ENCODE measurements at places on chromosomes 16 and 17.

- DNase-seq, result peak; percentile 28
Measured at GRCh38 chr16:85064186-85064585, 36.6 kb downstream of the KIAA0513 start.

GRCh38 chr17:82517230-82517865, 2.2 kb upstream of the FOXK2 start:
- no peak for DNase-seq

GRCh38 chr16:54073356-54073755, 213.2 kb downstream of the IRX3 start:
- no peak for DNase-seq

DNA sequence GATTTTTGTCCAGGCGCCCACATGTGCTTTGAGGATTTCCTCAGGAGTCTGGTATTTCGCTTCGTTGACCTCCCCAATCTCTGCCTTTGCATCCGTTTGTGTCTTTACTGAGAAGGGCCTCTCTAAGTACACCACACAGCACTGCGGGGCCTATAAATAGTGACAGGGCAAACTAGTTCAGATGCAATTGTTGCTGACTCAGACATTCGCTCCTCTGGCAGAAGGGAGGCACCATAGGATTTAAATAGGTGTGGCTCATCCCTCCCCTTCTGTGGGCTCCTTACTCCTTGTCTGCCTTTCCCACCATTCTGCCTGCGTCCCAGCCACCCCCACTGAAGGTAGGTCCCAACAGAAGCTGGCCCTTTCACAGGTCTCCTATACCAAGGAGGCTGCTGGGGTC, 192.3 kb downstream of the SHISA9 start:
- DNase-seq, result no peak

DNA sequence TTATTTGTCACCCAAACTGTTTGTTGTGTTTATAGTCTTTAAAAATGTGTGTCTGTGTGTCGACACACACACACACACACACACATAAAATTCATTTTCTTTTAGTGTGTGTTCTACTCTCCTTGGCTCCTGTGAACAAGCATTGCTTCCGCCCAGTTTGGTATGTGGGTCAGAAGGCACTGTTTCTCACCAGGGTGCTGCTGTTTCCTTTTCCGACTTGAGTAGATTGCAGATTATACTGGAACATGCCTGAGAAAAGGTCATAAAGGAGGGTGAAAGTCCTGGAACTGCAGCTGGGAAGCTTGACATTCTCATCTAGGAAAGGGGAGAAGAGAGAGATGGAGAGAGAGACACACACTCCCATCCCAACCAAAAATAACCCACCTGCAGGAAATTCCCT, 330.3 kb downstream of the BCAS3 start:
- DNase-seq, result no peak

GRCh38 chr17:57561072-57561861, 183.8 kb downstream of the CCDC182 start:
- DNase-seq, result no peak

DNA sequence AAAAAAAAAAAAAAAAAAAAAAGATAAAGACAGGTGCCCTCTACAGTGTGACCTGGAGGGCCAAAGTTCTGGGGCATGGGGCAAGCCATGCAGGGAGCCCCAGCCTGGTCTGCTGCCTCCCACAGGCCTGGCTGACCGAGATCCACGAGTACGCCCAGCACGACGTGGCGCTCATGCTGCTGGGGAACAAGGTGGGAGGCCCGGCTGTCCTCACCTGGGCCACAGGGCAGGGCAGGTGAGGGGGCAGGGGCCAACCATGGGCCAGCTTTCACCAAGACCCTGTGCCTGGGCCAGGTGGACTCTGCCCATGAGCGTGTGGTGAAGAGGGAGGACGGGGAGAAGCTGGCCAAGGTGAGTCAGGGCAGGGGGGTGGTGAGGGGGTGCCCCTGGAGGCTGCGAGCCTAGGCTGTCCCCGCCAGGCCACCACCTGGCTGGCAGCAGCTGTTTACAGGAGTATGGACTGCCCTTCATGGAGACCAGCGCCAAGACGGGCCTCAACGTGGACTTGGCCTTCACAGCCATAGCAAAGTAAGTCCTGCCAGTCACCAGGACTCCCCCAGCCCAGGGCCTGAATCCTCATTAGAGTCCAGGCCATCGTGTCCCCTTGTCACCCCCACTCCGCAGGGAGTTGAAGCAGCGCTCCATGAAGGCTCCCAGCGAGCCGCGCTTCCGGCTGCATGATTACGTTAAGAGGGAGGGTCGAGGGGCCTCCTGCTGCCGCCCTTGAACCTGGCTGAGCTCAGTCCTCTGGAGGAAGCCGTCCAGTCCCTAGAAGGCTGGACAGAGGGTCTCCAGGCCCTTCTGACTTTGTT, 2.7 kb upstream of the TRAF7 start:
- DNase-seq, result peak; percentile 17

- no peak for DNase-seq
Measured at GRCh38 chr17:2059547-2060384, 4.9 kb downstream of the HIC1 start.

DNA sequence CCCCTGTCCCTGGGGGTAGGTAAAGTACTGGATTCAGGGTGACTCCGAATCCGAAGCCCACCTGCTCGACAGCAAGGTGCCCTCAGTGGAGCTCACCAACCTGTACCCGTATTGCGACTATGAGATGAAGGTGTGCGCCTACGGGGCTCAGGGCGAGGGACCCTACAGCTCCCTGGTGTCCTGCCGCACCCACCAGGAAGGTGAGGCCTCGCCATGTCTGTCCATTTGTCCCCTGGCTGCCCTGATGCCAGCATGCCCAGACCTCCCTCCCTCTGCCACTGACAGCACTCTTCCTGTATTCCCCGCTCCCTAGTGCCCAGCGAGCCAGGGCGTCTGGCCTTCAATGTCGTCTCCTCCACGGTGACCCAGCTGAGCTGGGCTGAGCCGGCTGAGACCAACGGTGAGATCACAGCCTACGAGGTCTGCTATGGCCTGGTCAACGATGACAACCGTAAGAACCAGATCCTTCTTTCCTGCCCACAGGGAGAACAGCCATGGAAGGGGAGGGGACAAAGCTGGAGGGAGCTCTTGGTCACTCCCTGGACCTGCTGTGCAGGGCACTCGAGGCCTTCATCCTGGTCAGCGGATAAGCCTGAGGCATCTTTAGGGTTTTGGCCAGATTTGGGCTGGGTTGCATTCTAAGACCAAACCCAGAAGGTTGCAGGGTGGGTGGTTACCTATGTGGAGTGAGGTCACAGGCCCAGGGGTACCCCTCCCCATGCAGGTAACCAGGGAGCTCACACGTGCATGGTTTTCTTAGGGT, 14.2 kb downstream of the GALK1 start:
- DNase-seq, result no peak

DNA sequence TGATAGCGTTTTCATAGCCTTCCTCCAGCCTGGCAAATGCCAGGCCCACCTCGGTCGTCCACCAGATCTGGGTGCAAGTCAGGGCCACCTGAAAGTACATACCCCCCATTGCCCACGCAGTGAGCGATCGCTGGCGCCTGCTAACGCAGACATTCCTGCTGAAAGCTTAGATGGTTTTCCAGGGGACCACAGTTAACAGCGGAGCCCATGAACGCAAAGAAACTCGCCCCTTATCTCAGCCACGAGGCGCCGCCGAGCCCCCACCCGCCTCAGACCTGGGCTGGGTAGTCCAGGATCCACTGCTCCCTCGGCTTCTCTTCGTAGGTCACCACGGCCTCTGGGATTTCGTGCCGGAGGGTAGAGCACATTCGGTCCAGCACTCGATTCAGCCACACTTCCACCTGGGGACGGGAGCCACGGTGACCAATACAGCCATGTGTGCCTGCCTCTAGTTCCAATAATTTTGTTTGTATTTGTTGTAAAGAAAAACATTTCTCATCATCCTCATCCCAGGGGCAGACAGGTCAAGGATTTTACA, 74.5 kb downstream of the DNAH17 start:
- no peak for DNase-seq

GRCh38 chr16:56856876-56857447, 8.0 kb upstream of the SLC12A3 start:
- DNase-seq, result no peak

DNA sequence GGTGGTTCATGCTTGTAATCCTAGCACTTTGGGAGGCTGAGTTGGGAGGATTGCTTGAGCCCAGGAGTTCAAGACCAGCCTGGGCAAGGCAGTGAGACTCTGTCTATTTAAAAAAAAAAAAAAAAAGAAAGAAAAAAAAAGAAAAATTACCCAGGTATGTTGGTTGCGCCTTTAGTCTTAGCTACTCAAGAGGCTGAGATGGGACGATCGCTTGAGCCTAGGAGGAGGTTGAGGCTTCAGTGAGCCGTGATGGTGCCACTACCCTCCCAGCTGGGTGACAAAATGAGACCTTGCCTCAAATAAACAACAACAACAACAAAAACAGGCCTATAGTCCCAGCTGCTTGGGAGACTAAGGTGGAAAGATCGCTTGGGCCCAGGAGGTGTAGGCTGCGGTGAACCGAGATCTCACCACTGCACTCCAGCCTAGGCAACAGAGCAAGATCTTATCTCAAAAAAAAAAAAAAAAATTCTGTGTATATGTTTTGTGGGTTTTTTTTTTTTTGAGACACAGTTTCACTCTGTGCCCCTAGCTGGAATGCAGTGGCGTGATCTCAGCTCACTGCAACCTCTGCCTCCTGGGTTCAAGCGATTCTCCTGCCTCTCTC, 12.5 kb upstream of the ANKRD40CL start:
- DNase-seq, result no peak

GRCh38 chr17:36152639-36153120, 23.8 kb downstream of the TBC1D3B start:
- peak; percentile 15 for DNase-seq

GRCh38 chr16:15575293-15576049, 67.5 kb downstream of the MARF1 start:
- DNase-seq, result no peak
